NCI-H774 (cell line): ENCODE measurements at places on chromosomes 11 and 22.

DNA sequence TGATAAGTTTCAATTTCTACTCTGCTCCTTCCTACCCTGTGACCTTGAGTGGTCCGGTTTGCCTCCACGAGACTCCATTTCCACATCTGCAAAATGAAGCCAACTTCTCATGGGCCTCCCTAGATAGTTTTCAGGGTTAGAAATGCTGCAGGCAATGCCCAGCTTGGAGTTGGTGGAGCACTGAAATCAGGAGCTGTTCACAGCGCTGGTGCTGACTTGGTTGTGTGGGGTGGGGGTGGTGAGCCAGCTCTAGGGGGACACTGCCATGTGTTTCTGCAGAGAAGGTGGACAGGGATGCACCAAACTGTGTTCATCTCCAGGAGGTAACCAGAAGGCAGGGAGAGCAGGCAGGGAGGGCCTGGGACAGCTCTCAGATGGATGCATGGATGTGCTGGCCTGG is 37.0 kb downstream of the SGSM1 start:
- no peak for DNase-seq

DNA sequence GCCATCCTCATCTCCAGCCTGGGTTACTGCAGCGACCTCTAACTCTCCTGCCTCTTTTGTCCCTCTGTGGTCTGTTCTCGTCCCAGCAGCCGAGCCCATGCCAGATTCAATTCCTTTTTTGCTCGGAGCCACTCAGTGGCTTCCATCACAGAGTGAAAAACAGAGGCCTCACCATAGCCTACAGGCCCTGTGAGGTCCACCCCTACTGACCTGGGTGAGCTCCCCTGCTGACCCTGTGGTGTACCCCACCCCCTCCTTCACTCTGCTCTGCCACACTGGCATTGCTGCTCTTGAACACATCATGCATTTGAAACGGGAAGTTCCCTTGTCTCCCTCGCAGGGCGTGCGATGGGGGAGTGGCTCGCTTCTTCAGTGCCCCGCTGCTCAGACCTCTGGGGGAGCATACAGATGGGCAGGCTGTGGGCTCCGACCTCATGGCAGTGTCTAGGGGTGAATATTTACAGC is 2.1 kb downstream of the AIP start:
- no peak for DNase-seq

DNA sequence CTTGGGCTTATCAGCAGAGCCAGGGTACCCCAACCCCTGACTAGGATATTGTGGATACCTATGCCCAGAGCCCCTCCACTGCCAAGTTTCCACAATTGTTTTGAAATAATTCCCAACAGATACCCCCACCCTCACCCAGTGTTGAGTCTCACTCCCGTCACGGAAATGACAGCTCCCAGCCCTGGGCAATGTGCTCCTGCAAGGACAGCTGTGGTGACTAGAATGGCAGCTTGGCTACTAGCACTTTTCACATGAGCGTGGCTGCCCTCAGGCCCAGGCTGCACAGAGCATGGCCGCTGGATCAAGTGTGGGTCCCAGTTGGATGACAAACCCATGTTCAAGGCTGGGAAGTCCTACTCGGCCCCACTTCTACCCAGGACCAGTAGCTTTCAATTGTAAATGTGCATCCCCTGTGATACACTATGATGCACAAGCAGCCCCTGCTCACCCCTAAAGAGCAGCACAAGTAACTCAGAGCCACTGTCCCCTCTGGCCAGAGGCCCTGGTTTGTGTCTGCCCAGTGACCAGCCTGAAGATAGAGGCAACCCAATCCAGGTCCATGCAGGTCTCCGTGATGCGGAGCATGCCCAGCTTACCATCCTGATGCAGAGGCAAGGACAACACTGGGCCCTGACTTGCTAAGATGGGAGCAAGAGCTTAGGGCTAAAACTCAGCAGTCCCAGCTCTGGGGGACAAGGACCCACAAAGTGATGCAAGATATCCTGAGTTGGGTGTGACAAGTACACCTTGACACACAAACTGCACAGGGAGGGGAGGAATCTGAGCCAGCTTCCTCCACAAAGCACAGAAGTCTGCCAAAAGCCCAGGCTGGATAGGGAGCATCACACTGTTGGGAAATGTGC is 13.2 kb downstream of the KCNQ1OT1 start:
- DNase-seq, result no peak

DNA sequence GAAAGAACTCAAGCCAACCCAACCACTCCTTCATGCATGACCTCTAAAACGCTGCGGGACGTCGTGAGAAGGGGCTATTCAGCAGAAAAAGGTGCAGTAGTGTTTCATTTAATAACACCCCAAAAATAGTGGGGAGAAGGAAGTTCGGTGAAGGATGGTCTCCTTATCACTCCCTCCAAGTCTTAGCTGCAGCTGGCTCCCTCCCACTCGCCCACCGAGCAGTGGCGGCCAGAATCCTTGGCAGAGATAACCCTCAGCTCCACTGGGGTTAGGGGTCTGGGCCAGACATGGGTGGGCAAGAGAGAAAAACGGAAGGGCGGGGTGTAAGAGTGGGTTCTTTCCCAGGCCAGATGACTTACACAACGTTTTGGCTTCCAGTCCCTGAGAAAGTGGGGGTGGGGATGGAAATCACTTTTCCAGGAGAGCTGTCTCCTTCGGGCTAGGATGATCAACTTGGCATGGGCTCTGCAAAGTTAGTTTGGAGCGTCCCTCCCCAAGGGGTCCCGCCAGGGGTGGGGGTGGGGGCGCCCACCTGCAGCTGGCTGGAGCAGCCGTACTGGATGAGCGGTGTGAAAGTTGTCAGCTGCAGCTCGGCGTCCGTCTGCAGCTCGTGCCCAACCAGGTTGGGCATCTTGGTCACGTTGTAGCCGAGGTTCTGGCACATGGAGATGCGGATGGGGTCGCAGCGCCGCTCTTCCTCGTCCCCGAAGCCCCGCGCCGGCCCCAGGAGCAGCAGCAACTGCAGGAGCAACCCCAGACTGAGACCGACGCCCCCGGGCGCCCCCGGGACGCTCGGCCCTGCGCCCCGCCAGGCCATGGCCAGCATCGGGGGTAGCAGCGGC is 705 bp downstream of the FZD4 start:
- DNase-seq, result peak; percentile 17

DNA sequence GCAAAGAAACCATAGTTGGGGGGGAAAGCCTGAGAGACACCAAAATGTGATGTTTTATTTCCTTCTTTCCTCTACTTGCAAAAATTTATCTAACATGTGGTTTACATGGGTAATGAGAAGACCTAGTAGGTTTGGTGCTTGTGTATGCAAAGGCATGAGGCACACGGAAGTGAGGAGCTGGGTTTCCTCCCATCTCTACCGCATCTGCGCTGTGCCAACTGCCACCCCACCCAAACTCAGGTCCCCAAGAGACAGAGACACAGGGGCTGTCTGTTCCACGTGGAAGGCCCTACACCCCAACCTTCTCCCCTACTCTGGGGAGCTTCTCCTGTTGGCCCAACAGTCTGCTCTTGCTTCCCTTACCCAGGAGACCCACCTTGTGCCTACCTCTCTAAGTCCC is 4.8 kb downstream of the RTL6 start:
- DNase-seq, result no peak

GRCh38 chr11:105000167-105000566 is 22.8 kb downstream of the CASP5 start:
- no peak for DNase-seq

DNA sequence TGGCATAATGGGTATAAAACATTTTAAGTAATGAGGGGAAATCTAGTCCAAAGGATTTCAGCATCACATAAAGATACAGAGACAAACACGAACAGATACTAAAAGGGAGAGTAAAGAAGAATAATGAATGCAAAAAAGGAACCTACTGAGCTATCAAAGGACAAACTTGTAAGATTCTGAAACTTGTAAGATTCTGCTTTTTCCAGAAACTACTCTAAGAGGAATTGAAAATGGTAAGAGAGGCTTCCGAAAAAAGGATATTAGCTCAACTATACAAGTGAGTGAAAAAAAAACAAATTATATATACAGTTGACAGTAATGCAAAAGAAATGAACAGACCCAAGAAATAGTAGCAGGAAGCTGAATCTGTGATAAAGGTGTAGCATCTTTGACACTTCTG is 37.7 kb downstream of the POLD3 start:
- DNase-seq, result no peak

- no peak for DNase-seq
Measured at GRCh38 chr11:47478651-47479329, 29.9 kb upstream of the RAPSN start.

DNA sequence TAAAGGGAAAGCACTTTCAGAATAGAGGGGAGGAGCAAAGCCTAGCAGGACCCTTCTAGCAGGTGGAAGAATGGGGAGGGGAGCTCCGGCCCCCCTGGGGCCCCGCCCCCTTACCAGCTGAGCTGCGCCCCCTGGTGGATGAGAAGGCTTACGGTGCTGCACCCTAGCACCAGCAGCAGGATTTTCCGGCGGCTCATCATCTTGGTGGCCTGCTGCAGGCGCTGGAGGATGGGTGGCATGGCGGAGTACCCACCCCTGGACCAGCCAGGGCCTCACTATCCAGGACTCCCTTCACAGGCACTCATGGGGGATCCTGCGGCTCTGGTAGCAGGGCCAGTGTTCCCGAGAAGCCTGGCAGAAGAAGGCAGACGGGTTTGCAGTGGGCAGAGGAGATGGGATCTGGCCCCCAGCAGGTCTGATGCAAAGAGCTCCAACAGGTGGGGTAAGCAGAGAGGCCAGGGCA is 3.8 kb downstream of the GAL3ST3 start:
- peak; percentile 77 for DNase-seq

GRCh38 chr11:114447892-114448291 is 8.6 kb downstream of the REXO2 start:
- no peak for DNase-seq

- no peak for DNase-seq
Measured at GRCh38 chr11:45079943-45080719, 66.3 kb upstream of the PRDM11 start.

- DNase-seq, result no peak
Measured at GRCh38 chr11:3036419-3036818, 20.8 kb downstream of the CARS1 start.
